ENCODE measurements at places on chromosomes 16 and 17.

- DNase-seq: no peak
These were observed 13.9 kb upstream of the HOXB2 start for GRCh38 chr17:48558831-48559121.

- DNase-seq: no peak
These were observed 14.4 kb downstream of the MEIOB start for GRCh38 chr16:1857433-1858097.

- no peak for DNase-seq
These were observed 39.2 kb upstream of the ARL4D start for GRCh38 chr17:43359469-43360110.

GRCh38 chr16:79250502-79251098 lies 349.9 kb downstream of the MAF start:
- DNase-seq: no peak

DNA sequence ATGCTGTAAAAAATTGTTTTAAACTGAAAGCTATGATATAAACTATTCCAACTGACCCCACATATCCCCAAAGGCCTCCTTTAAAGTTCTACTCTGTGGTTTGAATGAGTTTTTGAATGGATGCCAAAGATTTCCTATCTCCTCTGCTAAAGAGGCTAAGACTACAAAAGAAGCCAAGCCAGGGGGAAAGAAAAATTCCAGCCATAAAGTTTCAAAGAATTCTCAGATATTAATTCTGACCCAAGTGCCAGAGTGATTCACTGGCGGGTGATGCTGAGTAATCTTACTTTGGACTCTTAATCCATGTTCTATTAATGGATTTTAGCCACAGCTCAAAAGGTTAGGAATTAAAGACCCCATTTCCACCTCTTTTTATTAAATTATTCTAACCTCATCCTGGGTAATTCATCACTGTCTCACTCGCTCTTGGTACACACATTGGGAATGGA lies 60.7 kb downstream of the HS3ST3A1 start:
- no peak for DNase-seq

GRCh38 chr17:28643983-28644786 lies 773 bp downstream of the BLTP2 start:
- DNase-seq: no peak
